ENCODE measurements at places on chromosomes 3 and 15.

DNA sequence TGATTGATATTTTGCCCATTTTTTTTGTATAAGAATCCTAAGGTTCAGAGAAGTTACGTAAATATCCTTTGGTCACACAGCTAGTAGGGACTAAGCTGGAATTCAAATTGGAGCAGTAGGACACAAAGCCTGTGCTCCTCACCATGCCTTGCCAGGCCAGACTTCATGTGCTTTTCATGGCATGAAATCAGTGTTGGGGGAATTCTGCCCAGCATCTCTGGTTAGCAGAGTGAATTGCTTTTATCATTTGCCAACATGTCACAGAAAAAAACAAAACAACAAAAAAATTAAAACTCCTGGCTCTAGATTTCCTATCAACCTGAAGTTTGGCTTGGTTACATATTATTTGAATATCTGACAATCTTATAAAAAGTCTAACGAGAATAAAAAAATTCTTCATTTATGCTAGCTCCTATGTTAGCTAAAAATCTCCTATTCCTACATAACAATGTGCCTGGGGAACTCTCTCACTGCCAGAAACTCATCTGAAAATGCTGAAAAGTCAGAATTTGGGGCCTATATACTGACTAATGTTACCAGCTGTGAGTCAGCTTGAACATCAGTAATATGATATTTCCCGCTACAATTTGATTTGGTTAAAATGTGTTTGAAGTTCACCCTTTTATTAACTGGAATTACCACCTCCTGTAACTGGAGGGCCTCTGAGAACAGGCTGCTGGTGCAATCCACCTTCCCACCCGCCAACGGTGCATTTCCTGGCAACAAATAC, 141.7 kb downstream of the TIGIT start:
- DNase-seq = no peak

DNA sequence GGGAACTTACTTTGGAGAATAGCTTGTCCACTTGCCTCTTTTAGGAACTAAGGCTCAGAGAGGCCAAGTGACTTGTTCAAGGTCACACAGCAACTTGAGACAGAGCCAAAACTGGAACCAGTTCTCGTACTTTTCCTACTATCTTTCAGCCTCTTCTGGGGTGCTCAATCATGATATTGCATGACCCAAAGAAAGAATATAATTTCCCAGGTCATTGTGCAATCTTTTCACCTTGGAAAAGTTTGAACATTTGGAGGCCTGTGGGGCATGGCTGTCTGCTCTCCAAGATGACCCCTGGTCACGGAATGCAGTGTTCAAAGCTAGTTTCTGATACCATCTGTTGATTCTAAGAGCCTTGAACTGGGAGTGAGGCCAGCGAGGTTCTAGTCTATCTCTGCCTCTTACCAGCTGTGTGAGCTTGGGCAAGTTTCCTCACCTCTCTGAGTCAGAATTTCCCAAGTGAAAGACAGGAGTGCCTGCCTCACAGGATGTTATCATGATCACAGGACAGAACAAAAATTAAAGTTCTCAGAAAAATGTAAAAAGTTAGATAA, 89.7 kb downstream of the BDH1 start:
- no peak for DNase-seq

DNA sequence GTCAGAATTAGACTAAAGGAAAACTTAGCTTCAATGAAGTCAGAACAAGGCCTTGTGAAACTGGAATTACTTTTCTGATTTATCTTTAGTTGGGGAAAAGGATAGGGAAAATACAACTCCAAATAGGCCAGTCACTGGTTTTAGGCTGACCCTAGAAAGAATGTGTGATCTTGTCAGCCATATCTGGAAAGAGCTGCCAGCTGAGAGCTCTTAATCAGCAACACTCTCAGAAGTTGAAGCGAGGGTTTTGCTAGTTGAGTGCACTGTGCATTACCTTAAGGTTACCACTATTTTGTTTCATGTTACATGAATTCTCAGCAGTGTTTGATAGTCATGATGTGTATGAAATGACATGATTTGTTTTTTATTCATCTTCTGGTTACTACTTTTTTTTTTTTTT, 905.3 kb upstream of the ALCAM start:
- DNase-seq = no peak

GRCh38 chr15:22224241-22224671, 143.9 kb downstream of the OR4M2 start:
- DNase-seq = no peak

GRCh38 chr15:33200903-33201302, 6.4 kb upstream of the FMN1 start:
- DNase-seq = no peak

GRCh38 chr3:46934498-46935167, 41.9 kb downstream of the CCDC12 start:
- DNase-seq = no peak

- DNase-seq = no peak
These were observed 104.6 kb downstream of the LSM3 start for GRCh38 chr3:14283092-14283812.

All from activated naive CD8-positive, alpha-beta T cell treated with anti-CD3 and anti-CD28 coated beads, Interleukin-2, amount 50 U/mL, for 24 hours (primary cell).